DMS153 (cell line): ENCODE measurements at places on chromosomes 1 and 21.

DNA sequence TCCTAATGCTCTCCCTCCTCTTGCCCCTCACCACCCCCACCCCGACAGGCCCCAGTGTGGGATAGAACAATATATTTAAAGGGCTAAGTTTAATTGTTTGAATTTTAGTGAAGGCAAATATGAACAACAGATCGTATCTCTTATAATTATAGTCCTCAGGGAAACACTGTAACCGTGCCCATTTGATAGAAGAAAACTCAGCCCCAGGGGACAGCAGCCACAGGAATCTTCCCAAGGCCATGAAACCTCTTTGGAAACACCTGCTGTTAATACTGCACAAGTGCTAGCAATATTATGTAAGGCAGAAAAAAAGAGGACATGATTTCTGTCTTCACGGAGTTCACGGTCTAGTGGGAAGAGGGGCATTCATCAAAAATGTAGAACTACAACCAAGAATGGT lies 142.2 kb downstream of the URB2 start:
- peak; percentile 30 for DNase-seq

DNA sequence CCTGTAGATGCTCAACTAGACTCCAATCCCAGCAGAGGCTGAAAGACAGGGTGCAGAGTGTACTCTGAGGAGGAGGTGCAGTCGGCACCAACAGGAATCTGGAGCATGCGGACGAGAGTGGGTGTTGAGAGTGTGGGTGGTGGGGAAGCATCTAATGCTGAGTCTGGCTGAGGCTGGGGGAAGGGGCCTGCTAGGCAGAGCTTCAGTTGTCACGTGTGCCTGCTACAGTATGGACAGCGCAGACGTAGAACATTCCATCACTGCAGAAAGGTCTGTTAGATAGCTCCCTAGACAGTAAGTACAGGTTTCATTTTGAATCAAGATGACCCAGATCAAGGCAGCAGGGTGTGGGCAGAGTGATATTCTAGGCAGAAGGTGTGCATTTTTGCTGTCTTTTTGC lies 23.1 kb downstream of the SNAP47 start:
- DNase-seq = no peak

DNA sequence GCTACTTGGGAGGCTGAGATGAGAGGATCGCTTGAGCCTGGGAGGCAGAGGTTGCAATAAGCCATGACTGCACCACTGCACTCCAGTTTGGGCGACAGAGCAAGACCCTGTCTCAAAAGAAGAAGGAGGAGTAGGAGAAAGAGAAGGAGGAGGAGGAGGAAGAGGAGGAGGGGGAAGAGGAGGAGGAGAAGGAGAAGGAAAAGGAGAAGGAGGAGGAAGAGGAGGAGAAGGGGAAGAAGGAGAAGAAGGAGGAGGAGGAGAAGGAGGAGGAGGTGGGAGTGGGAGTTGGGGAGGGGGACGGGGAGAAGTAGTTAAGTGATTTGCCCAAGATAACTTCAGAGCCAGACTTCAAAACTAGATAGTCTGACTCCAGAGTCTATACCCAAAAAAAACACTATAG lies 55.5 kb upstream of the FOXD3 start:
- no peak for DNase-seq

DNA sequence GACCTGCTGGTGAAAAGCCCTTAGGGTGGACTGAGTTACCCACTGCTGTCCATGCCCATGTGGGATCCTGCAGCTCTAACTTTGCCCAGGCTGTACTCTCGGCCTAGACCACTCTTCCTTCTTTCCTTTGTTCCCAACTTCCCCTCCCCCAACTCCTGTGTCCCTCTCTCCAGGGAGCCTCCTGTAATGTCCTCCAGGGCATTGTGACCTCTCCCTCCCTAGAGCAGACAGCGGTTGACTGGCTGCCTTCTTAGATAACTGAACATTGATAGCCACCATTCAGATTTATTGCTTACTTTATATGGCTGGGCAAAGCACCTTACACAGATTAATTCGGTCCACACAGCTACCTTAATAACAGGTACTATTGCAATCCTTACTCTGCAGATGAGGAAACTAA lies 5.0 kb downstream of the RUNX1 start:
- no peak for DNase-seq

- DNase-seq = peak; percentile 84
These were observed 45.5 kb upstream of the ECE1 start for GRCh38 chr1:21335750-21336224.

DNA sequence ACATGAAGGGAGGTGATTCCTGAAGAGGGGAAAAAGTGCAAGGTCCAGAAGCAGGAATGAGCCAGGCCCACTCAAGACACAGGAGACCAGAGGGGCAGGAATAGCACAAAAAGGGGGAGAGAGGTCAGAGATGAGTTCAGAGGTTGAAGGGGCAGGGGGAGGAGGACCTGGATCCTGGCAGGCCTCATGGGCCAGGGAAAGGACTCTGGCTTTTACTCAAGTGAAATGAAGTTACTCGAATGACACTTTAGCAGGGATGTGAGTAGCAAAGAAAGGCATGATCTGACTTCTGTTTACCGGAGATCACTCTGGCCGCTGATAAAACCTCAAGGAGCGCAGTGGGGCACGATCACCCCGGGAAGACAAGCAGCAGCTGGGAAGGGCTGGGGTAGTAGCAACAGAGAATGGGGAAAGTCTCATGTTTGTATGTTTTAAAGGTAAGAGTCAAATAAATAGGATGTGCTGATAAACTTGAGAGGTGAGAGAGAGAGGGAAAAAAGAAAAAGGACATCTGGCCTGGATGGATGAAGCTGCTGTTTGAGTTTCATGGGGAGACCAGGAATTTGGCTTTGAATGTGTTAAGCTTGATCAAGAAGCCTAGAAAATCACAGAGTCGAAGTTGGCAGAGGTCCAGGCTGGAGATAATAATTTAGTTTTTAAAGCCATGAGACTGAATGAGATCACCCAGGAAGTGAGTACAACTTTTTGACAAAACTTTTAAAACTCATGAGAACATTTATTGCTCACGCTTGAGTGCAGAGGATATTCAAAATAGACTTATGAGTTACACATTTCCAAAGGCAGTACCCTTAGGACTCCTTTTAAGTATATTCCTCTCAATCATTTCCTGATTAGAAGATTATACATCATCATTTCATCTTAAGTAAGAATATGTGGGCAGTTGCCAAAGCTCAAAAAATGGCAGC lies 156.0 kb downstream of the RERE start:
- DNase-seq = no peak

DNA sequence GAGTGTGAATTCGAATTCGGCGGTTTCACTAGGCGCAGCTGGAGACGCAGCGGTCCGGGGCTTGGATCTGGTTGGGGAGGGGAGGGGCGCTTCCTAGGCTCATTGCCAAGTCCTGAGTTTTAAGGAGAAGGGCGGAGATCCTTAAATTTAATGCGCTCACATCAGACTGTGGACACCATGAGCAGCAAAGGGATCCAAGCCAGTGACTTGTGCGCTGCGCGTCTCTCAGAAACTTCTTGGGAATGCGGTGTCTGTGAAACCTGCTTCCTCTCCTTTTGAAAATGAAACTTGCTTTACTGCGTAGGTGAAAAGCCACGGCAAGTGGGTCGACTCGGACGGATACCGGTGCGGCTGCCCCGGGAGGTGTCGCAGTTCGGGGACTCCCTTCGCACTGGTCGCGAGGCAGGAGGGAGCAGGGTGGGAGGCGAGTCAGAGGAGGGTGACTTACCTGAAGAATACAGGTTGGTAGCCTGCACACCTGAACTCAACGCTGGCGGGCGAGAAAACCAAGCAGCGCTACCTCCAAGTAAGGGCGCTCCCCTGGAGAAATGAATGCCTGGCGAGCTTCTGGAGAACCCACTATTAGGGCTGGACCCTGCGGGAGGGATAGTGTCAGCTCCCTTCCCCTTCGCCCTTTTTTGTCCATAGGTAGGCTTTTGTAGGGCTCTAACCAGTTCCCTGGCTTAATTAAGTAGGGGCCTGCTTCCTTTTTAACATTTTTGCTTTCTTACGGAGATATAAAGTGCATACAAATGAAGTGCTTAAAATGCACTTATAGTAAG lies 992 bp downstream of the TENT5C start:
- DNase-seq = no peak

DNA sequence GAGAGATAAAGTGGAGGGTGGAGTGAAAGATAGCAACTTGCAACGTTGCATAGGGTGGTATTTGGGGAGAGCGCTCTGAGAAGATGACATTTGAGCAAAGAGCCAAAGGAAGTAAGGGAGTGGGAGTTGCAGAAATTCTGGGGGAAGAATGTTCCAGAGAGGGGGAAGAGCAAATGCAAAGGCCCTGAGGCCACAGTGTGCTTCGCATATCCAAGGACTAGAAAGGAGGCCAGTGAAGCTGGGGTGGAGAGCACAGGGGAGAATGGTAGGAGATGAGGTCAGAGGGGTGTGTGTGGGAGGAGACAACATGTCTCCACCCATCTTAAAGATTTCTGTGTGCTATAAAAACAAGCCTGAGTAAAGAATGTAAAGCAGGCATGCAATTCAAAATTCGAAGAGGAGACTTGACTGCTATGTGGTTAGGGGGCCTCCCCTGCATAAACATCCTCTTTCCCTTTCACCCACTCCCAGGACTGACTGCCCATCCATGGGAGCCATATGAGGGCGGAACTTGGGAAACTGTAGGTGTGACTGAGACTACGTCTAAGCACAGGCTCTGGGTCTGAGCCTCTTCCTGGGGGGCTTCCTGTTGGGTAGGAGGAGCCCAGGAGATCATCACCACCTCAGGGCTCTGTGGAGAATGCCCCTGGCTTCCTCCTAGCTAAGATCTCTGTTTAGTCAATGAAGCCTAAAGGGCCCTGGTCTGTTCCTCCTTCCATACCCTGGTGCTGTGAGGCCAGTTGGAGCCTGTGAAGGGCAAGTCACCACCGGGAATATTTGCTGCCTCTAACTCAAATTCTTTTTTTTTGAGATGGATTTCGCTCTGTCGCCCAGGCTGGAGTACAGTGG lies 2.9 kb upstream of the CLIC4 start:
- no peak for DNase-seq

DNA sequence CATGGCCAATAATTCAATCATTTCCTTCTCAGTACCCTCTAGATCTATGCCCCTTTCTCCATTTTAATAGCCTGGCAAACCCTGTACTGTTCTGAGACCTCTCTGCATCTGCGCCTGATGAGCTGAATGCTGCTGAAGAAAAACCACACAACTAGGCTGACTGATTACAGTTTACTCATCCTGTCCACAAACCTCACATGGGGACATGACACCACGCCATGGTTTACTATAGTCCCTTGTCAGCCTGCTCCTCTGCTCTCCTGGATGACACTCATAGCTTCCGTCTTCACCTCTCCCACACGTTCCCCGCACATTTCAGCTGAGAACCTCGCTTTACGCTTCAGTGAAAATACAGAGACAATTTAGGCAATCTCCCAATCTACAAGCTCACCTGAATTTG lies 59.7 kb downstream of the DESI2 start:
- DNase-seq = no peak

GRCh38 chr1:43056981-43057391 lies 98.3 kb upstream of the SLC2A1 start:
- DNase-seq = no peak

DNA sequence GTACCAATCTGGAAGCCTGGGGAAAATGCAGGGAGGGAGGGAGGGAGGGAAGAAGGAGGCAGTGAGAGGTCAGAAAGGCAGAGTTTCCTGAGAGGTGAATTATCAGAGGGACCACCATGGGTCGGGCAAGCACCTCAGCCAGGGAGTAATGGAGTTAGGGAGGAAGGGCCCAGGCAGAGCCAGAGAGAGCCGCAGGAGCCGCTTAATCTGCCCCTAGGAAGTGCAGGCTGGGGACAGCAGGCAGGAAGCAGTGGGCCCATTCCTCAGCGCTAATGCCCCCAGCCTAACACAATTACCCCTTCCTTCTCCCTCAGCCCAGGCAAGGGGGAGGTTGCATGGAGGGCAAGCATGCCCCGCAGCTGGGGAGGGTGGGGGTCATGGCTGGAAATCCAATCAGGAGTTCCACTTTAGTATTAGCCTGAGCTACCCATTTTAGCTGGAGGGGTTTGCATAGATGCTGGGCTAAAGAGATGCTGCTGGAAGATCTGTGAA lies 109.0 kb downstream of the TMEM53 start:
- no peak for DNase-seq

GRCh38 chr1:48048980-48049379 lies 51.8 kb upstream of the TRABD2B start:
- DNase-seq = no peak

- peak; percentile 77 for DNase-seq
These were observed at the start of gene NUP210L for GRCh38 chr1:154154534-154155191. NUP210L (minus strand) TSS chr1:154155073.

GRCh38 chr21:31964692-31965091 lies 91.9 kb downstream of the HUNK start:
- no peak for DNase-seq

DNA sequence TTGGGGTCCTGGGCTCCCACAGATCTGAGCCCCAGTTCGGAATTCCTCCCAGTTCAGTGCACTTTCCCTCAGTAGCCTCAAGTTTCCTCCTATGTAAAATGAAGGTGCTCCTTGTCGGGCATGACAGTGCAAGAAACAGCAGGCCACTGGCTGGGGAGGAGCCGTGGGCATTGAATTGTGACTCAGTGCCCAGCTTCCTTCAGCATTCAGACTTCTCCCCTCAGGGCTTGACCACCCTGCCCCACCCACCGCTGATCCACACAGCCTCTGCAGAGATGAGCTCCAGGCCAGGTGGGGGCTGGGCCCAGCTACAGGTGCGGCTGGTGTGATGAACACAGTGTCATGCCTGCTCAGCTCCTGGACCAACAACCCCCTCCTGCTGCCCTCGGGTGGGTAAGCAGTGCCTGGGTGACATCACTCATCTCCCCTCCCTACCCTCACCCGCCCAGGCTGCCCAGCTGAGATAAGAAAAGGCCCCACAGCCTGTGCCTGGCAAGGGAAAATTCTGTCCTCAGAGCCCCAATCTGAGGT lies 4.9 kb downstream of the MOB3C start:
- no peak for DNase-seq

DNA sequence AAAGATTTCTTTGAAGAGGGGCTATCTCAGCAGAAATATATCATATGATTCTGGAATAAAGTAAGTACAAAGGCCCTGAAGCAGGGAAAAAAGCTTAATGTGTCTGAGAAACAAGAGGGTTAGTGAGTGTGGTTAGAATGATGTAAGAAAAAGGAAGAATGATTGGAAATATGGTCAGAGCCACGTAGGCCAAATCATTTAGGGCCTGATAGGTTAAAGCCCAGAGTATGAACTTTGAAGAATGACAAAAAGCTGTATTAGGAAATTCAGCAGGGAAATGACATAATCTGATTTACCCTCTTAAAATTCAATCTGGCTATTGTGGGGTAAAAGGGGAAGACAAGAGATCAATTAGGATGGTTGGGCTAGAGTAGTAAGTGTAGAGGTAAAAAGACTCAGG lies 69.0 kb upstream of the MUTYH start:
- no peak for DNase-seq

- no peak for DNase-seq
These were observed 102.7 kb downstream of the RNF220 start for GRCh38 chr1:44507490-44508396.
